ENCODE measurements at places on chromosomes 11 and 22.

- DNase-seq = no peak
These were observed 2.7 kb downstream of the SYCE3 start for GRCh38 chr22:50560034-50560433.

DNA sequence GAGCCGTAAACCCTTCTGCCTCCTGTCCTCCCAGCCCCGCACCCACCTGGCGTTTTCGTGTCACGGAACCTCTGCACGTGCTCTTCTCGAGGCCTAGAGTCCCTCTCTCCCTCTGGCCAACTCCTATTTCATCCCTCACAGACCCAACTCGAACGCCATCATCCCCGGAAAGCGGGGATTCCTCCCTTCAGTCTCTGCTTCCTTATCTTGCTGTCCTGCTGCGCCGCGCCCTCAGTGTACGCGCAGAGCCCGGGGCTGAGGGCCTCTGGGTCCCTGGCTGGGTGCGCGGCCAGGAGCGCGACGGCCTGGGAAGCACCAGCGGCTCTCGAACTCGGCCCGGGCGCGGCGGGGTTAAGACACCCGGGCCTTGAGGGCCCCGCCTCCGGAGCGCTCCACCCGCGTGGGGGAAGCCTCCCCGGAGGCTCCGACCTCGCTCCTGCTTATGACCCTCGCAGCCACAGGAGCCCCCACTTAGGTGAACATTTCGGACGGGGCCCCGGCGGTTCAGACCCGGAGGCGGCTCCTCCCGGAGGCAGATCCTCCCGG lies 398 bp upstream of the ATG16L2 start:
- DNase-seq = no peak

GRCh38 chr22:39498368-39498767 lies 3.7 kb upstream of the MIEF1 start:
- DNase-seq = no peak

- DNase-seq = no peak
These were observed 107.7 kb upstream of the CLMP start for GRCh38 chr11:123302751-123303195.

- no peak for DNase-seq
These were observed 22.2 kb downstream of the CYB5R2 start for GRCh38 chr11:7651140-7651551.

DNA sequence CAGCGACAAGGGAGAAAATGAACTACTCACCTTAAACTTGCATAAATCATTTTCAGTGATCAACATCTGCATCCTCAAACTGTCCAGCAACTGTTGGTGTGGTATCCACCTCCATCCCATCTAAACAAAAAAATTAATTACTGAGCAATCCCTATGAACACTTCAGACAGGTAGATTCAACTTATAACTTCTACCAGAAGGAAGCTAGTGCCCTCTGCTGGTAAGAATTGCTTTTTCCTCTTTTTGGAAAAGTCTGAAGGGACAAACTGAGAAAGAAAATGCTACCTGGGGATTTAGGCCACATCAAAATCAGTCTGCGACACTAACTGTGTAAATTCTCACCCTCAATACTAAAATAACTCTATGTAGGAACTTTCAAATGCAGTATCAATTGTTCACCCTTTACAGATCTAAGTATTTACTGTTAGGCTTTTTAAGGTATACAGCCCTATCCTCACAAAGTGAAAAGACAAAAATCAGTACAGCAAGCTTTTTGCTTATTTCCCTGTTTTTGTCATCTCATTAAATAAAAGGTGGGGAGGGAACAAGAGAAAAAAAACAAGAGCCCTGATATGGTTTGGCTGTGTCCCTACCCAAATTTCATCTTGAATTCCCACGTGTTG lies 17.9 kb downstream of the CLNS1A start:
- DNase-seq = no peak

DNA sequence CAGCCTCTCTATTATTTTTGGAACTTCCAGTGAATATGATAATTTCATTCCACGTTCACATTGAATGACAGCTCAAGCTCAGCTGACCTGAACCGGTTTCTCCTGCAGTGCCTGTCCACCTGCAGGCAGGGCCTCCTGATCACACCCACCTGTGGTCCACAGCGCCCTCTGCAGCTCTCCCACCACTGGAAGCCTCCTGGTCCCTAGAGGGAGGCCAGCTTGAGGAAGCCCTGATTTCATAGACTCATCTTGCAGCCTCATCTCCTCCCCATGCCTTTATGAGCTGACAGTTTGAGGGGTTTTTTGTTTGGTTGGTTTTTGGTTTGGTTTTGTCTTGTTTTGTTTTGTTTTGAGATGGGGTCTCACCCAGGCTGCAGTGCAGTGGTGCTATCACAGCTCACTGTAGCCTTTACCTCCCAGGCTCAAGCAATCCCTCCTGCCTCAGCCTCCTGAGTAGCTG lies 29.9 kb upstream of the MALAT1 start:
- DNase-seq = peak; percentile 54

DNA sequence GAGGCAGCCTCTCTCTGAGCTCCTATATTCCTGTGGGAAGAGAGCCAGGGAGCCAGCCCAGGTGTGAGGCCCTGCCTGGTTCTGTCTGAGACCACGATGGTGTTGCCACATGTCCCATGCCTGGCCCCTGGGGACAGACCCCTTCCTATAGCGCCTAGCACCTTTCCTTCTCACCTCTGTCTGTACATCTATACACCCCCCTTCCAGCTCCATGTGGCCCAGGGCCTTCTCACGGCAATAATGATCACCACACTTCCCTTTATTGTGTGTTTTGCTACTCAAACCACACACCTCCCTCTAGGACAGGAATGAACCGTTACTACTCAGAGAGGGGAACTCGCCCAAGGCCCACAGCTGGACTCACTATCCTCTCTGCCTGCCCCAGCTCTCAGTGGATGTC lies 12.8 kb downstream of the CD82 start:
- no peak for DNase-seq

GRCh38 chr22:19836512-19836911 lies 18.2 kb downstream of the GNB1L start:
- DNase-seq = no peak

DNA sequence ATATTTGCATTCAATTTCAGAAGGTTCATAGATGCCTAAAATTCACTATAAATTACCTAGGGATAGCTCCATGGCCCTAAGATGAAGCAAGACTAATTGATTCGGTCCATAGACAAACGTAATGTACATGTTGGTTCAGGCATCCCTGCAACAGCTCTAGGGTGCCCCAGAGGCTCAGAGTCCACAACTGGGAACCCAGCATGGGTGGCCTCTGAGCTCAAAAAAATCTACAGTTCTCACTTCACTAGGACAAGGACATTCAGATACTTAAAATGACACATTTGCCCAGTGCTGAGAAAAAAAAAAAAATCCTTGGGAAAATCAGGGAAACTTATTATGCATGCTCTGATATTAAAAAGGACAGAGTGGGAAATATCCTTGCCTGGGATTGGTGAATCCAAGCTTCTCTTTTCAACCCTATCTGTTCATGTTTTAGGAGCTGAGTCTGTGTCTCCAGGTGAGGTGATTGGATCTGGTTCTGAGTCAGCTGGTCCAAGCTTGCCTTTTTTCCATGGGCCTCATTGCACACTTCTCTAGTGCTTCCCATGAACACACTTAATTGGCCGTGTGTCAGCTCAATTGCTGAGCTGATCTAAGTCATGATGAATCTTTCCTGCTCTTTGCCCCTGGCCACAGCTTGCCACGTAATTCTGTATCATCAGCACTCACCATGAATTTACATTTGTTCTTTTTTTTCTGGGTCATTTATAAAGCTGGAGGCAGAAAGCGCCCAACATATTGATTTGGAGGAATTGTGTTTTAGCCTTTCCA lies 116.3 kb upstream of the RCN1 start:
- DNase-seq = no peak

GRCh38 chr22:42780070-42780540 lies 59.4 kb upstream of the A4GALT start:
- DNase-seq = no peak

DNA sequence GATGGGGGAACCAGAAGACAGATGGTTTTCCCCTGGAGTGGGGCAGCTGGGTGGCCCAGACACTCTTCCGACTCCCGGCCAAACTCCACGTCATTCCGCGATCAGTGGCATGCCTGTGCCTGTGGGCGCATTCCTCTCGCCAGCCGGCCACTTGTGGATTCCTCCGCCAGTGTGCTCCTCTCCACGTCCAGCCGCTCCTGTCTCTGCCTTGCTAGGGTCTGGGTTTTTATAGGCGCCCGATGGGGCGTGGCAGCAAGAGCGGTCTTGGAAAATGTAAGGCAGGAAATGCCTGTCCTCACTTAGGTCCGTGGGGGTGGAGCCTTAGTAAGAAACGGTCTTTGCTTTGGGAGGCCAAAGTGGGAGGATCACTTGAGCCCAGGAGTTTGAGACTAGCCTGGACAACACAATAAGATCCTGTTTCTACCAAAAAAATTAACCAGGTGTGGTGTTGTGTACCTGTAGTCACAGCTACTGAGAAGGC lies 81.6 kb upstream of the SEPTIN5 start:
- DNase-seq = no peak

- DNase-seq = no peak
These were observed 31.1 kb downstream of the FAM83F start for GRCh38 chr22:40025856-40026255.

DNA sequence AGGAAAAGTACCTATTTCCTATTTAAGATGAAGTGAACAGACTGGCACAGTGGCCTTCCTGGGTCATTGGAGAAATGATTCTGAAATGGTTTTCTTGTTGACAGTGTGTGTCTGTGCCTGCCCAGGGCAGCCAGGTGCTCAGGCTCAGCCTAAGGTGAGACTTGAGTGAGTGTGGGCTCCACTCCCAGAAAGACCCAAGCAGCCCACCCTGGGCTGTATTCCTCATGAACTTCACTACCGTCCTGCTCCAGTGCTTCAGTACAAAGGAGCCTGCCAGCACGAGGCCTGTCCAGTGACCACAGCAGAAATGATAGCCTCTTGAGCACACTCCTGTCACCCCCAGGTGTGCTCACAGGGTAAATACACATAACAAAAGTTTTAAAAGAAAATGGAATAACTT lies 49.5 kb downstream of the GAB4 start:
- no peak for DNase-seq

DNA sequence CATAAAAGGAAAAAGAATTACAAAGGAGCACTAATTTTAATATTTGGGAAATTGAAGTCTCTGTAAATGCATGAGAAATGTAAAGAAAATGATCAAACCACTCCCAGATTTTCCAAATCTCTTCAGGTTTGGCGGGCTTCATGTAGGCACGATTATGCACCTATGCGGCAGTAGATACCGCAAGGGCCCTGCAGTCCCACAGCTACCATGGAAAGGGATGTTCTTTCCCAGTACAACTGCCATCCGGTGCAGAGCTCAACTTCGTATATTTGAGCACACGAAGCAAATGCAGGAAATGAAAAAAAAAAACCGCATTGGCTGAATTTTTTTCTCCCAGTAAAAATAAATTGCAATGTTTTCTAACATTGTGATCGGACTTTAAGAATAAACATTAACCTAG lies 1.4 kb downstream of the SLC17A6 start:
- no peak for DNase-seq

GRCh38 chr11:100892886-100893285 lies 205.8 kb downstream of the ARHGAP42 start:
- DNase-seq = no peak

GRCh38 chr22:40694411-40694810 lies 15.1 kb downstream of the MCHR1 start:
- DNase-seq = no peak
